Activated CD8-positive, alpha-beta memory T cell treated with anti-CD3 and anti-CD28 coated beads, Interleukin-2, amount 50 U/mL, for 4 hours (primary cell): ENCODE measurements at places on chromosomes 1 and 21.

- DNase-seq: no peak
Observed at GRCh38 chr1:32128964-32129363, 21.1 kb downstream of the KPNA6 start.

DNA sequence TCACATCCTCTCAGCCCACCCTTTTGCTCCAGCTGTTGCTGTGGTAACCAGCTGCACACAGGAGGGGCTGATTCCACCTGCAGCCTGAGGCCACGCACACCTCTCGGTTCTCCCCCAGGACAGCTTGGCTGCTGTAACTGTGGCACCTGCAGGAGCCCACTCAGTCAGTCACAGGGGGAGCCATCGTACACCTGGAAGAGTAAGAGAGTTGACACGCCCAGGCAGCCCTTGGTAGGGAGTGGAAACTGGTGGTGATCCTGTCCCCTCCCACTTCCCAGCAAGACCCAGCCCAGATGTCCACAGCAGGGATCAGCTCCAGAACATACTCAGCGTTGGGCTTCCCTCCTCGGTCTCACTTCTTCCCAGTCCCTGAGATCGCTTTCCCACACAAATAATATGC is 32.2 kb upstream of the BACE2 start:
- DNase-seq: no peak

- peak; percentile 45 for DNase-seq
Observed at GRCh38 chr1:40078512-40079333, 18.3 kb downstream of the PPT1 start.

DNA sequence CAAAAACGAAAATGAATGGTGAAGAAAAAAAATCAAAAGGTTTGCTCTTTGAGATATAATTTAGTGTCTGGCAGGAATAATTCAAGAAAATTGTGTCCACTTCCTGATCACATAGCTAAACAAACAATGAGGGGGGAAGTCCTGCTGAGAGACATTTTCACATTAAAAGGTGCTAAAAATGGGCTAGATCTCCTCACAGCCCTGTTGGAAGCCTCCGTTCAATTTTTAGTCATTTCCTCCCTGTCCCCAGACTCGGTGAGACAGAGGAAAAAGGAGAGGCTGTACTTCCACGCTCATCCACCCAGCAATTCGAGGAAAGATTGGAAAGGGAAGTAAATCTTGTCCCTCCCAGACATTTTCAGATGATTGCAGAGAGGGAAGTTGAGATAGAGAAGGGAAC is 103.7 kb downstream of the BARHL2 start:
- no peak for DNase-seq

- no peak for DNase-seq
Observed at GRCh38 chr1:150089846-150090520, 22.4 kb downstream of the VPS45 start.

DNA sequence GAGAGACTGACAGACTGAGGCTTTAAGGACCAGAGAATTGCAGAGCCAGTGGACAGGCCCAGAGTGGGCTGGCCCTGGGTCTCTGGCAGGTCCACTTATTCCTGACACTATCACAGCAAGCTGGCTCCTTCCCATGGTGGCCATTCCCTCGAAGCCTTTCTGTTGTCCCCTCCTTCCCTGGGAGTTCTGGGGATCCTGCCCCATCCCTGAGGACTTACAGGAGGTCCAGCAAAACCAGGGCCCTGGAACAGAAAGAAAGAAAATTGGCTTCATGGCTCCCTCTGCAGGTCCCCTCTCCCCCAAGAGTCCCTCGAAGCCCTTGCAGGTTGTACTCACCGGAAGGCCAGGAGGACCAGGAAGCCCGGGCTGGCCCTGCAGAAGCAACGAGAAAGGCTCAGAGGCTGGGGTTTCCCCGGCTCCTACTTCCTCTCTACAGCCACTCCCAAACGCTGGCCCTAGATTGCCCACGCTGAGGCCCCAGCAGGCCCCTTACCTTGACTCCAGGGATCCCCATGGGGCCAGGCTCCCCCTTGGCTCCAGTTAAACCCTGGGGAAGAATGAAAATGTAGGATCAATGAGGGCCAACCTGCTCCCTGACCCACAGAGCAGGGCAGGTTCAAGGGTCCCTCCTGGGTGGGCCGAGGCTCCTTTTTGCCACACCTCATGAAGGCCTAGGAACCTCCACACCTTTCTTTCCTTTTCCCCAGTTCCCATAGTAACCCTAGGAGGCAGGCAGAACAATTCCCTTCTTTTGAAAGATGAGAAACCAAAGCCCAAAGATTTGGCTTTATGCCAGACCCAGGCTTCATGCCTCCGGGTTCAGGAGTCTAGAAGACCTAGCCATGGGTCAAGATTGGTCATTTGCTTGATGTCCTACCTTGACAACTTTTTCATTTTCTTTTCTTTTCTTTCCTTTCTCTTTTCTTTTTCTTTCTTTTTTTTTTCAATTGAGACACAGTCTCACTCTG is 4.6 kb downstream of the COL9A2 start:
- DNase-seq: no peak

GRCh38 chr1:203744075-203744972 is 20.7 kb upstream of the LAX1 start:
- peak; percentile 19 for DNase-seq
